ENCODE measurements at places on chromosomes 16 and 17.

DNA sequence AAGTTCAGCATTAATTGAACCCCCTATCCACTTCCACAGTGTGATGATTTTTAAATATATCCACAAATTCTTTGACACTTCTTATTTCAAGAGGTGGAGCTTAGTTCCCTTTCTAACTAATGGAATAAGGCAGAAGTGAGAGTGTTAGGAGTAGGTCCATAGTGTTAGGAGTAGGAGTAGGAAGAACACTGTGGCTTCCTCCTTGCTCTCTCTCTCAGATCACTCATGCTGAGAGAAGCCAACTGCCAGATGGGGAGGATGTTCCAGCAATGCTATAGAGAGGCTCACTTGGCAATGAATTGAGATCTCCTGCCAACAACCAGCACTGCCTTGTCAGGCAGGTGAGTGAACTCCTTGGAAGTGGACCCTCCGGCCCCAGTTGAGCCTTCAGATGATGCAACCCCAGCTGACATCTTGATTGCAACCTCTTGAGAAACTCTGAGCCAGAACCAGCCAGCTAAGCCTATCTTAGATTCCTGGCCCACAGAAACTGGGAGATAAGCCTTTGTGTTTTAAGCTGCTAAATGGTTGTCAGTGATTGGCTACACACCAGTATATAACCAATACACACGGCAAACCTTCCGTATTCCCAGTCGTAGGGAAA is 44.3 kb downstream of the SPECC1 start:
- H3K27ac ChIP-seq: no peak overlapping the region
- H3K27me3 ChIP-seq: peaks cover 21% of the 10 kb centered on the region
- H3K4me3 ChIP-seq: no peak overlapping the region
- no peaks in the 10 kb centered on the region for H3K36me3 ChIP-seq

DNA sequence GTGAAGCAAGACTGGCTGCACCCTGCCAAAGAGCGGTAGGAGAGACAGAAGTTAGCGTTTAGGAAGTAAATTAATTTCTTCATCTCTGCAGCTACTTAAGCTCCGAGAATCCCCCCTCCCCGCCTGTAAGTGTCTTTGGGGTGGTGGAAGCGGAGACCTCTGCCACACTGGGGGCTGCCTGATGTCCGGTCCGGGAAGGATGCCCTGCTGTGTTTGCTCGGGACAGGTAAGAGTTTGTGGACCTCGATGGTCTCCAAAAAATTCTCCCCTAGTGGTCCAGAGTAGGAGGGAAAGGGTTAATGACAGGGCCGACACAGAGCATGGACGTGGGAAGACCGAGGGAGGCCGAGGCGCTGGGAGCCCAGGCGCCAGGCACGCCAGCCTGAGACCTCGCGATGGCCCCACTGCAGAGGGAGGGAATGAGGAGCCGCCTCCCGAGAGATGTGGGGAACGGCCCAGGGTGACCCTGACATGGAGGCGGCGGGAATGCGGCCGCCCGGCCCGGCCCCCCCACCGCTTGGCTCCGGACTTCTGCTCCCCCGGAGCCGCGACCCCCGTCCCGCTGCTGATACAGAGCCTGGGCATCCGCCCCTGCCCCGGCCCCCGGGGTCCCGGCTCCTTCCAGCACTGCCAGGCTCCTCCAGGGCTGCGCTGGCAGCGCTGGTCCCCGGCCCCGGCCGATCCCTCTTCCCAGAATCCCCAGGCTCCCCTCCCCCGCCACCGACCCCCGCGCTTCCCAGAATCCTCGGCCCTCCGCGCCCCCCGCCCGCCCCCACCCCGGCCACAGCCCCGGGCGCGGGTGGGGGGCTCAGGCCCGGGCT is 680 bp downstream of the ZNF629 start:
- peaks cover 27% of the 10 kb centered on the region for H3K4me1 ChIP-seq
- H3K27me3 ChIP-seq: no peaks in the 10 kb centered on the region
- H3K27ac ChIP-seq: peak overlapping the region; percentile 89
- DNase-seq: no peak

DNA sequence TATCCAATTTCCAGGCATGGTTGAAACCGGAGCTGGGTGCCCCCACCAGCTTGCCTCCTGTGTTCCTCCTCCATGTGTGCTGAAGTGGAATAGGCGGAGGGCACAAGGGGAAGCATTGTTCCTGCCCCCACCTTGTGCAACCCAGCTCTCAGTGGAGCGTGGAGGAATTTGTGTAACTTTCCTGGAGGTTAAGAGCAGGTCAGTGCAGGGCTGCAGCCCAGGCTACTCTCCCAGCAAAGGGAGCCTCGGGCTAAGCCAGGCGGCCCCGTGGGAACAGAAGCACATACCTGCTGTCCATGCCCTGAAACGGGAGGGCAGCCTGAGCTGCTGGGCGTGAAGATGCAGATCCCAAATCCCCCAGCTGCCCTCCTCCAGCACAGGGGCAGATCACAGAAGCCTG is 158.8 kb upstream of the LHX1 start:
- no peak overlapping the region for H3K4me3 ChIP-seq
- no peak overlapping the region for H3K27ac ChIP-seq
- no peaks in the 10 kb centered on the region for H3K36me3 ChIP-seq
- peaks cover 85% of the 10 kb centered on the region for H3K27me3 ChIP-seq
- no peaks in the 10 kb centered on the region for H3K4me1 ChIP-seq

DNA sequence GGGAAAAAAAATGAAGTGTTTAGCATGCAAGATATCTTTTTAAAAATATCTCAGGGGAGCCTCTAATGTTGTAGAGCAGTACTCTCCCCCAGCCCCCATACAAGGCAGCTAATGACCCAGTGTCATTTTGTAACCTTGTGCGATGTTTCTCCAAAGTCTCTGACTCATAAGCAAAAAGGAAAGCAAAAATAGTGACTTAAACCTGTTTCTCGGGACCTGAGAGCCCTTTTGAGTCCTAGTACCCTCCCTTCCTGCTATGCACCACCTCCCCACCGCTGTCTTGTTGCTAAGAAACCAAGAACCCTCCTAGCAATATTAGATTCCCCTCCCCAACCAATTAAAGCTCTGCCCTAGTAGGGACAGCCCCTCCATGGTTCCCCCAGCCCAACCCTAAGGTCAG is 2.8 kb downstream of the MYCBPAP start:
- peaks cover 3% of the 10 kb centered on the region for H3K27me3 ChIP-seq
- peaks cover 40% of the 10 kb centered on the region for H3K4me1 ChIP-seq
- no peaks in the 10 kb centered on the region for H3K36me3 ChIP-seq
- H3K4me3 ChIP-seq: no peak overlapping the region

DNA sequence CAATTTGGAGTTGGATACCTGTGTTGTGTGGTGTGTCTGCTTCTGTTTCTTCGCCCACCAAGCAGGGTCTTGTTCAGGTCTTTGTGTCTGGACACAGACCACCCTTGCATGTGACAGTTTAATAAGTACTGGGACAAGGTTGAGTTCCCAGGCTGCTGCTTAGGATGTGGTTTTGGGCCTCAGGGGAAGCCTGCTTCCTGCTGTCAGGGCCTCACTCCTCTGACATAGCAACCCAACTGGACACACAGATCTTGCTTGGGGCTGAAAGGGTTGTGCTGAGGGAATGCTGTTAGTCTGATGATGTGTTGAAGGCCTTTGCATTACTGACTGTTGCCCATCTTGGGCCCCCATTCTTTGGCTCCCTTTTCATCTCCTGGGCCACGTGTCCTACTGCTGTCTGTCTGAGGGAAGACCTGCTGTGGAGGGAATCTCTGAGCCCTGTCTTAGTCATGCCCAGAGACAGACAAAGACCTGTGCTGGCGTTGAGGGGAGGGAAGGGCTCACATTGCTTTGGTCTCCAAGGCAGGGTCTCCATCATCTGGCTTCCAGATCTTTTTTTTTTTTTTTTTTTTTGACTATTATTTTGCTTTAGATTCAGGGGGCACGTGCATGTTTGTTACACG is 4.7 kb upstream of the TGFB1I1 start:
- no peak overlapping the region for H3K4me3 ChIP-seq
- H3K4me1 ChIP-seq: peaks cover 8% of the 10 kb centered on the region
- DNase-seq: no peak
- peaks cover 2% of the 10 kb centered on the region for H3K27me3 ChIP-seq
- peaks cover 20% of the 10 kb centered on the region for H3K36me3 ChIP-seq
- H3K27ac ChIP-seq: no peak overlapping the region

DNA sequence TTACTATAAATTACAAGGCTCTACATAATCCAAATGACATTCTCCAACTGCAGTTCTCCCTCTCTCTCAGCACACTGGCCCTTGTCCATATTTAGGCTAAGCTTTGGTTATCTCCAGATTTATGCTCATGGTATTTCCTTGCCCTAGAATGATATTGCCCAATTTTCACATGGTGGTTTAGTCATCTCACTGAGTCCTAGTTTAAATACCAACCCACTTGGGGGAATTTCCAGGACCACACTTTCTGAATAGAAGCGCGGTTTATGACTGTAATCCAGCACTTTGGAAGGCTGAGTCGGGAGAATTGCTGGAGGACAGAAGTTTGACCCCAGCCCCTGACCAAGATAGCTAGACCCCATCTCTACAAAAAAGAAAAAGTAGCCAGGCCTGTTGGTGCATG is 280.1 kb upstream of the MON1B start:
- H3K27ac ChIP-seq: no peak overlapping the region
- DNase-seq: no peak
- peaks cover 2% of the 10 kb centered on the region for H3K27me3 ChIP-seq
- no peaks in the 10 kb centered on the region for H3K36me3 ChIP-seq
- H3K4me3 ChIP-seq: no peak overlapping the region

DNA sequence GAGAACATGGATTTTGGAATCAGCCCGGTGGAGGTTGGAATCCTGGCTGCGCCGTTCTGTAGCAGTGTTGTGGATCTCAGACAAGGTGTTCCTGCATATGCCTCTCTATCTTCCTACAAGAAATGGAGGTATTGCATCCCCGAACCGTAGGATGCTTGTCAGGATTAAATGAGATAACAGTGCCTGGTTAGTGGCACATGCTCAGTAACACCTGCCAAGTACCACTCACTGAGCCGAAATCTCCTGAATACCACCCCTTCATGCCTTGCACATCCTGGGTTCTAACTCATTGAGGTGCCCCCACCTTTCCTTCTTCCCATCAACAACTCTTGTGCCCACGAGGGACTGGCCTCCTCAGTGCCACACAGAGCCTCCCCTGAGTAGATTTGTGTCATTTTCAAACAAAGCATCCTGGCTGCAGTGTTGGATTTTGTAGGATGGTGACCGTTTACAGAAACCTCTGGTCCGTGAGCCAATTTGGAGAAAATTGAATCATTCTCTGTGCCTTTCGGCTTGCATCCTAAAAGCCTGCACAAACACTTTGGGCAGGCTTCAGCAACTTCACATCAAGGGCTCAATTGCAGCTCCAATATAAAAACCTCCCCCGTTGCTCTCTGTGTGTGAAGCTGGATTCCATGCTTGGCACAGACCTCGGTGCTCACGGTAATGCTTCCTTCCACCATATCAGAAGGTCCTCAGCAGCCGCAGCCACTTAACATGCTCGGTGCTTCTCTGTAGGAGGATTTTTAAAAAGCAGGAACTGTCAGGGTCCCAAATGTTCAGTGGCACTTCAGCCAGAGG is 84.2 kb downstream of the WWOX start:
- H3K4me3 ChIP-seq: no peak overlapping the region
- no peaks in the 10 kb centered on the region for H3K27me3 ChIP-seq
- H3K4me1 ChIP-seq: peaks cover 12% of the 10 kb centered on the region
- H3K27ac ChIP-seq: no peak overlapping the region

GRCh38 chr16:4058386-4058785 is 57.9 kb downstream of the ADCY9 start:
- no peak for DNase-seq
- no peaks in the 10 kb centered on the region for H3K27me3 ChIP-seq
- H3K4me3 ChIP-seq: no peak overlapping the region
- H3K4me1 ChIP-seq: no peaks in the 10 kb centered on the region
- no peak overlapping the region for H3K27ac ChIP-seq

Measured in mesothelial cell of epicardium (in vitro differentiated cells).